Activated T-helper 1 cell treated with anti-CD3 and anti-CD28 coated beads, Interleukin-2, amount 50 U/mL, for 16 hours (primary cell): ENCODE measurements at places on chromosomes 5 and 9.

- DNase-seq: no peak
Observed at GRCh38 chr9:86843206-86843605, 104.1 kb downstream of the GAS1 start.

GRCh38 chr5:39253196-39253595 lies 33.8 kb upstream of the FYB1 start:
- DNase-seq: no peak

DNA sequence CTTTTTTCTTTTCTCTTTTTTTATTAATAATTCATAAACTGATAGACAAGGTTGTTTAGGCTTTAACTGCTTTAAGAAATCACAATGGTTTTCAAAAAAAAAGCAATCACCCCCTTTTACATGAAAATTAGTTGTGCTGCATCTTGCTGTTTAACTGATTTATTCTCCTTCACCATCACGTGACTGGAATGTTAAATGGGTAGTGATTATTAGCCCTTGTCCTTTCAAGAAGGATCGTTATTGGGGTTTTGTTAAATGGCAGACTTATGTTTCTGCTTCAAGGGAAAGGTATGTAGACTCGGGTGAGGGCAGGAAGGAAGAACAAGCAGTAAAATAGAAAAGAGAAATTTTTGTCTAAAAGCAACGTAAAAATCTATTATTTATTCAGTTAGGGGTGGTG lies 175.6 kb upstream of the TLE4 start:
- no peak for DNase-seq

GRCh38 chr9:91483189-91483691 lies 59.6 kb upstream of the NFIL3 start:
- DNase-seq: no peak

GRCh38 chr9:84310883-84311282 lies 29.7 kb downstream of the SLC28A3 start:
- DNase-seq: no peak

- no peak for DNase-seq
Observed at GRCh38 chr5:61215996-61216395, 53.7 kb upstream of the SMIM15 start.

GRCh38 chr9:108469654-108470053 lies 386.1 kb downstream of the ACTL7B start:
- no peak for DNase-seq

DNA sequence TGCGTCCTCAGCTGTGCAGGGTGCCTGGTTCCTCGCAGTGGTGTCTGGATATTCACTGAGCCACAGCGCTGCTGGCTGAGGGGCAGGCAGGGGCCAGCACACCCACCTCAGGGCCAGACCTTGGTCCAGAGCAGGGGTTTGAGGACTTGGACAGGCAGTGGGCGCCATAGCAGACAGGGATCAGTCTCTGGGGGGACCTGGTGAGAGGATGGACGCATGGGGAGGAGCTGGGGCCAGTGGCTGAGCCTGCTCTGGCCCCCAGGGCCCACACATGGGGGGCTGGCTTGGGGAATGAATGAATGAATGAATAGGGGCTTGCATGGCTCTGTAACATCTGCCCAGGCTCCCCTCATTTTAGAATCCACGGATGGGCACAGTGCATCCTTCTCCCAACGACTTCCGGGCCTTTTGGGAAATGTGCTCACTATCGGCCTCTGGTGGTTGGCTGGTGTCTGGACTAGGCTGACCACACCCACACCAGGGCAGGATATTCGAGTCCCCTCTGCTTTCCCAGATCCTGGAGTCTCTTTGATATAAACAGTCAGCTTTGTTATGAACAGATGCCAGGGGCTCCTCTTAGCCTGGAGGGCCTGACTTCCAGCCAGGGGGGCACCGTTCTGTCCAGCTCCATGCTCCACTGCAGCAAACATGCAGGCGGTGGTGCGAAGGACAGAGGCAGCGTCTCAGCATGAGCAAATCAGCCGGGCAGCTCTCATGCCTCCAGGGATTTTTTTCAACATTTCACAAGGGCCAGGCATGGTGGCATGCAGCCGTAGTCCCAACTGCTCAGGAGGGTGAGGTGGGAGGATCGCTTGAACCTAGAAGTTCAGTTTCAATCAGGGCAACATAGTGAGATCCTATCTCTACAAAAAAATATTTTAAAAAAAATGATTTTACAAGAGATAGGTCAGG lies 62.6 kb downstream of the NEK6 start:
- DNase-seq: no peak

GRCh38 chr5:174052636-174053035 lies 7.1 kb downstream of the NSG2 start:
- DNase-seq: no peak

DNA sequence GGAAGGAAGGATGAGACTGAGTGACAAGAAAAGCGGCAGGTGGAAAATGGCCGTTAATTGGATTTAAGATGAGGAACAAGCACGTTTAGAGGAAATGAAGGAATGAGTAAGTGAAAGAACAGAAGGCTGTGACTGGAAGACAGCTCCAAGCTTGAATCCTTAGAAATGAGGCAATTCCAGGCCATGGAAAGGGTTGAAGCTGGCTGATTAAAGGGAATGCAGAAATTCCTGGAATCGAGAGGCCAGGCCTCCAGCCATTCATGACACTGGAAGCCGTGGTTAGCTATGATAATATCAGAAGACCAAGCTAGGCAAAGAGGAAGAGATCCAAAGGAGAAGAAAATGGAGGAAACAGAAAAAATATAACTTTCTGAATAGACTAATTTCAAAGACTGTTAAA lies 84.2 kb downstream of the ARL15 start:
- DNase-seq: no peak

DNA sequence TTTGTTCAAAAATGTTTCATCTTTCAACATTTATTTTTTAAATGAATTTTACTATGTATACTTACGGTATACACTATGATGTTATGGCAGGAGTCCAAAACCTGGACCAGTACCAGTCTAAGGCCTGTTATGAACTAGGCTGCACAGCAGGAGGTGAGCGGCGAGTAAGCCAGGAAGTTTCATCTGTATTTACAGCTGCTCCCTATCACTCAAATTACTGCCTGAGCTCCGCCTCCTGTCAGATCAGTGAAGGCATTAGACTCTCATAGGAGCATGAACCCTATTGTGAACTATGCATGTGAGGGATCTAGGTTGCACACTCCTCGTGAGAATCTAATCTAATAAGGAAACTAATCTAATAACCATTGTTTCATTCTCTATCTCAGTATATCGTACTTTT lies 715.5 kb upstream of the PTPRD start:
- DNase-seq: no peak

- DNase-seq: no peak
Observed at GRCh38 chr9:15225564-15226126, 81.4 kb downstream of the TTC39B start.

DNA sequence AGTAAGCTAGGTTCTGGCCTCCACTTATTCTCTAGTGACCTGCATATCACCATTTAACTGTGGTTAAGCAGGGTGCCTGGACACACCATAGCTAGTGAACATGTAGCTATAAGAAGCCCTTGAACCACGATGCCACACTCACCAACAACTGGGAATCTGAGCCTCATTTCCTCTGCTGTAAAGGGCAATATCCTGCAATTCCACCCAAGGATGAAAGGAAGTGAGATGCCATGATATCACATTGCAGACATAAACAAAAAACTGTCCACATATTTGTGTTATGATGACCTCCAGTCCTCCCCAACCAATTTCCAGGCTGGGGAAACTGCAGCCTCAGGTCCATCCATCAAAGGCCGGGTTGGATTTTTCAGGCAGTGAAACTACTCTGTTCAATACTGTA lies 10.4 kb downstream of the TNIP1 start:
- DNase-seq: no peak

DNA sequence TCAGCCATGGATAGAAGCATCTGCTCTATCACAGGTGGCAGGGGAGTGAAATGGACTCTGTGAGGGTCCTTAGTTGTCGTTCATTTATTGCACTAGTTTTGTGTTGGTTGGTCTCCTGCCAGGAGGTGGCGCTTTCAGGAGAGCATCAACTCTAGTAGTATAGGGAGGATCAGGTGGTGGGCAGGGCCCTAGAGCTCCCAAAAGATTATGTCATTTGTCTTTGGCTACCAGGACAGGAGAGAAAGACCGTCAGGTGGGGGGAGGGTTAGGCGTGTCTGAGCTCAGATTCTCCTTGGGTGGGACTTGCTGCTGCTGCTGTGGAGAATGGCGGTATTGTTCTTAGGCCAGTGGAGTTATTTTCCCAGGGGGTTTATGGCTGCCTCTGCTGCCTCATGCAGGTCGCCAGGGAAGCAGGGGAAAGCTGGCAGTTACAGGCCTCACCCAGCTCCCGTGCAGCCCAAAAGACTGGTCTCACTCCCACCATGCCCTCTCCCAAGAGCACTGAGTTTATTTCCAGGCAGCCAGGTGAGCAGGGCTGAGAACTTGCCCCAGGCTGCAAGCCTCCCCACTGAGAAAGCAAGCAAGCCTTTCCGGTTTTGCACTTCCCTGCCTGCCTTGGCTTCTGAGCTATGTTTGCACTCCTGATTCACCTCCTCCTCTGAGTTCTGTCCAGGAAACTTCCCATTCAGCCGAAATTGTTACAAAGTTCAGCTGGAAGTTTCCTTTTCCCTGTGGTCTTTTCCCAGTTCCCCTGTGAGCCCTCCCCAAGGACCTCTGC lies 317.3 kb downstream of the TAF11L14 start:
- DNase-seq: no peak

GRCh38 chr5:84478603-84479002 lies 93.9 kb upstream of the EDIL3 start:
- no peak for DNase-seq

- DNase-seq: no peak
Observed at GRCh38 chr9:40927260-40927631, 201.2 kb downstream of the FOXD4L6 start.
